Calu3 (cell line): ENCODE measurements at places on chromosomes 5 and 9.

DNA sequence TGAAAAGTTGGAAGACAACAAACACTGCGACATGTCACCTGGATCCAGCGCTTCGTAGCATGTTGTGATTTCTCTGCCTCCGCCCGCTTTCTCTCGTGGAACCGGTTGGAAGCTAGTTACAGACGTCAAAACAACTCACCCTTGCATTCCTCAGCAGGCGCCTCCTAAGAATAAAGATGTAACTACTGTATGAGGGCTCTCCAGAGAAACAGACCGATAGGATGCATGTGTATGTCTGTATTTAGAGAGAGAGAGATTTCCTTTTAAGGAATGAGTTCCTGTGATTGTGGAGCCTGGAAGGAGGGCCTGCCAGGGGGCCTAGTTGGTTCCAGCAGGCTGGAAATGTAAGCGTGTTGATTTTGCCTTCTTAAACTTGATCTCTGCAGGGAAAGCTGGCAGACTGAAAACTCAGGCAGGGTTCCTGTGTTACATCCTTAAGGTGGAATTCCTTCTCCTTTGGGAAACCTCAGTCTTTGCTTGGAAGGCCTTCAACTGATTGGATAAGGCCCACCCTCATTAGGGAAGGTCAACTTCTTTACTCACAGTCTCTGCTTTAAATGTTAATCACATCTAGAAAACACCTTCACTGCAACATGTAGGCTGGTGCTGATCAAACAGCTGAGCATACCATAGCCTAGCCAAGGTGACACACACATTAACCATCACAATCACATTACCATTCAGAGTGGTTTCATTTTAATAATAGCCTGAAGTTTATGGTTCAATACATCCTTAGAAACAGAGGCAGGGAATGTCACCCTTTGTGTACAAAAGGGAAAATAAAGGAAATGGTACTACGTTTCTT, 163.8 kb downstream of the SYK start:
- no peak for DNase-seq

DNA sequence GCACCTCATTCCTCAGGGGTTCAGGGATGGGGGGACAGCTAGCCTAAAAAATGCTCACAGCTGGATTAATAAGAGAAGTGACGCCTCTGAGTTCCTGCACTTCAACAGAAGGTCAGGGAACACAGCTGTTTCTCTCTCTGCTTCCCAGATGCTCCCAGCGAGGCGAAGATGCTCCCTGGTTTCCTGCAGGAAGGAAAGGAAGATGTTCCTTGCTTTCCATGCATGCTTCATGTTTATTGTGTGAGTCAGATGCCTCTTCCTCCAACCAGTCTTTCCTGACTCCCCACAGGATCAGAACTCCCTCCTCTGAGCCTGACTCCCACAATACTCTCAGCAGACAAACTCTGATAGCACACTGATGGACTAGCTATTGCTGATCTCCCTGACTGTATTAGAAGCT, 71.9 kb downstream of the MFAP3 start:
- DNase-seq = no peak

DNA sequence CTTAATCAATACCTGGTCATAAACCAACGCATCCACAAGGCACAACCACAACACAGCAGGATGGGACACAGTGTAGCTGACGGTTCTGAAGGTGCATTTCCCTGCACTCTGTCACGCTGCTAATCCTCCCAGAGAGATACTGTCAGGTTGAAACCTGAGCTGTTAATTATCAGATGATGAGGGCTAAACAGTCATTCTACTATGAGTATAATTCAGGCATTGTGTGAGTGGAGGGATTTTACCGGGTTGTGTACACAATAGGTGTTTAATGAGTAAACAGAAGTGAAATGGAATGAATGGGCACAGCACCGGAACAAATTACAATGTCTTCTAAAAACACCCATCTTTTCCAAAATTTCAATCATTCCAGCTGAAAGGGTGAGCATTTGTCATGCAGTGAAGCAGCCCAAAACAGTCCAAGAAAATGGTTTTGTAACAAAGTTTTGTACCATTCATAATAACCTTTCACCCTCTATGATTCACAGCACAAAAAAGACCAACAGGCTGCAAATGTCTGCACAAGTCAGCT, 71.5 kb downstream of the ABCA1 start:
- peak; percentile 16 for DNase-seq

GRCh38 chr5:134131578-134132350, 17.3 kb downstream of the TCF7 start:
- DNase-seq = no peak

- DNase-seq = no peak
These were observed 473.3 kb upstream of the ZNF608 start for GRCh38 chr5:125219710-125220109.

DNA sequence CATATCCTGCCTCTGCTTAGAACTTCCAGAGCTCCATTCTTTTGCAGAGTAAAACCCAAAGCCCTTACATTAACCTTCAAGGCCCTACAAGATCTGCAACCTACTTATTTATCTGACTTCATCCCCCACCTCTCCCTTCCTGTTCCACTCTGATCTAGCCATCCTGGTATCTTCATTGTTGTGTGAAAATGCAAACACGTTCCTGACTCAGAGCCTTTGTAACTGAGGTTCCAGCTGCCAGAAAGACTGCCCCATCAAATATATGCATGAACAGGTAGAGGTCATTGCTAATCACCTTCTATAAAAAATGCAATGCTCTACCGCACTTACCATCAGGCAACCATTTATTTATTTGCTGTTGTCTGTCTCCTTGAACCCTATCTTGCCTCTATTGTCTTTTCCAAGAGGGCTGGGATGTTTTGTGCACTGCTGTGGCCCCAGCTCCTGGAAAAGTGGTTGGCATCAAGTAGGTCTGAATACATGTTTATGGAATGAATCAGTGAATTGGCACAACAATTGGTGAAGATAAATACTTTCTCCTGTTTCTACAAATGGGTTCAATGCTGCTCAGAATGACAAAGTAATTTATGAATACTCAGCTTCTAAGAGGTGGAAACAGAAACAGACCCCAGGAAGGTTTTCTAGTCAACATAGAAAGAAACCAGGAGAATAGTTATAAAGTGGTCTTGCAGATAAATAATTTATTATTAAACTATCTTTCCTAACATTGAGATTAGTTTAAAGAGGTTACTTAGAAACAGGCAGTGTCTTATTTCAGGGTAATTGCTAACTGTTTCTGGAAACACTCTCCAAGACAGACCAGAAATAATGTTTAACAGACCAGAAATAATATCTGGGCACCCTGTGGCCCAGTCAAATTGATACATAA, 230.6 kb upstream of the CD180 start:
- no peak for DNase-seq

DNA sequence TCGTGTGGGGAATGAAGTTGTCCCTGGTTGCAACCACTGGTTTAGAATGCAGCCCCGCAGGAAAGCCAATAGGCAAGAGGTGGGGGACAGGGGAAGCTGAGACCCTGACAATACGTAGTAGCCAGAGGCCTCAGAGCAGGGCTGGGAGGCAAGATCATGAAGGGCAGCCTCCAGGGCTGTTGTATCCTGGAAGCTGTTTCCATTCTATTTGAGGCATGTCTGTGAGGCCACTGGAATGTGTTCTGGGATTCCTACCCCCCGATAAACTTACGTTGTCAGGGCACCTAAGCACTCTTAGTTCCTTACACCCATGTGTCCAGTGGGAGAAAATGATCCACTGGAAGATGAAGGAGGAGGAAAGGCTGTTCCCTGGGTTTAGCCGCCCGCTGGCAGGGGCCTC, 177.3 kb downstream of the CFAP90 start:
- DNase-seq = no peak

DNA sequence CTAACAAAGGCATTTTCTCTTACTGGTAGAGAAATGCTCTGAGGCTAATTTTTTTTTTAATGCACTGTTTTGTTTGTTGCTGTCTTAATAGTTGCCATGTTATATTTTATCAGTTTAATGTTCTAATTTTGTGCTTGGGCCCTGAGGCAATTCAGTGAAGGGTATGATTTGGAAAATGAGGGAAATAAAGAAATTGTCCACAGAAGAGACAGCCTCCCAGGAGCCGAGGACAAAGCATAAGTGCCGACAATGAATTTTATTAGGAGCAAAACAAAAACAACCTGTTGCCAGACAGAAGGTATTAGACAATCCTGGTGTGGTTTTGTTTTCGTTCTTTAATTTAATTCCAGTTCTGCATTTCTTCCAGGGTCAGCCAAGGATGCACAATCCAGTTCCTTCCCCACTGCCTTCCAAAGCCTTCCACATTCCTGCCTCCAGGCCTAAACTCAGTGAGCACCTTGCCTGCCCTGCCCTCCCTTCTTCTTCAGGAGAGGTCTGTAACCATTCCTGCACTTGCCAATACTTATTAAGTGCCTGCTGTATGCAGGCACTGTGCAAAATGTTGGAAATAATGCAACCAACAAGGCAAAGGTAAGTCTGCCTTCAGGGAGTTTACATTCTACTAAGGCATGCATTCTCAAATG, 4.3 kb upstream of the TCOF1 start:
- DNase-seq = no peak

GRCh38 chr9:114050226-114050568, 27.9 kb downstream of the AMBP start:
- no peak for DNase-seq

GRCh38 chr5:42858031-42858643, 46.4 kb upstream of the SELENOP start:
- DNase-seq = peak; percentile 18

DNA sequence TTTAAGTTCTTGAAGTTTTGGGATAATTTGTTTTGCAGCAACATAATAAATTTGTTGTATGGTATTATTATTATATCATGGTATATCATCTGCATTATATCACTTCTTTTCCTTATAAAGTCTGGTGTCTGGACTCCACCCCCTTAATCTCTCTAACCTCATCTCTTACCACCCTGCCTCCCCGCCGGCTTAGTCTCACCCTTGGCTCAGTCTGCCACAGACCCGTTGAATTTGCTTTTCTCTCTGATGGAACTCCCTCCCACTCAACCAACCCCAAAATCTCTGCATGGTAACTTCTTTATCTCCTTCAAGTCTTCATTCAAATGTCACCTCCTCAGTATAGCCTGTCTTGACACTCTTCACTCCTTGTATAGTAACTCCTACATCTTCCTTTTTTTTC, 29.6 kb upstream of the MATR3 start:
- no peak for DNase-seq

- no peak for DNase-seq
These were observed 4.4 kb upstream of the ST6GALNAC6 start for GRCh38 chr9:127903557-127904475.

DNA sequence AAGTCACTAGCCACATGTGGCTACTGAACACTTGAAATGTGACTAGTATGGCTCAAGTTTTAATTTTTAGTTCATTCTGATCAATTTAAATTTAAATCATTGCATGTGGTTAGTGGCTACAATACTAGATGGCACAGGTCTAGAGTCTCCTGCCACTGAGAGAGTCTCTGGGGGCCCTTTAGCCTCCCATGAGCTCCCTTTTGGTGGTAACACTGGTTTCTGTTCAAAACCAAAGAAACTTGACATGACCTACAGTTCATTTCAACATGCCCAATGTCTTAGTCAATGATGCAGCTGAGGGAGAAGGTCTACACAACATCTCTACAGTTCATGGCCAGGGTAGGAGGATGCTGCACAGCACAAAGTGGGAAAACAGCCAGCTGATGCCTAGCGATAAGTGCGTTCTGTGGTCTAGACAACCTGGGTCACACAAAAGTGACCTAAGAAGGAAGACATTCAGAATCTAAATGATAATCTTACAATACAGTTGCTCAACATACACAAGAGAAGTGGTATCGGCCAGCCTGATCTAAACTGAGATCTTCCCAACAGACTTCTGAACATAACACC, 121.0 kb downstream of the AUH start:
- DNase-seq = no peak

DNA sequence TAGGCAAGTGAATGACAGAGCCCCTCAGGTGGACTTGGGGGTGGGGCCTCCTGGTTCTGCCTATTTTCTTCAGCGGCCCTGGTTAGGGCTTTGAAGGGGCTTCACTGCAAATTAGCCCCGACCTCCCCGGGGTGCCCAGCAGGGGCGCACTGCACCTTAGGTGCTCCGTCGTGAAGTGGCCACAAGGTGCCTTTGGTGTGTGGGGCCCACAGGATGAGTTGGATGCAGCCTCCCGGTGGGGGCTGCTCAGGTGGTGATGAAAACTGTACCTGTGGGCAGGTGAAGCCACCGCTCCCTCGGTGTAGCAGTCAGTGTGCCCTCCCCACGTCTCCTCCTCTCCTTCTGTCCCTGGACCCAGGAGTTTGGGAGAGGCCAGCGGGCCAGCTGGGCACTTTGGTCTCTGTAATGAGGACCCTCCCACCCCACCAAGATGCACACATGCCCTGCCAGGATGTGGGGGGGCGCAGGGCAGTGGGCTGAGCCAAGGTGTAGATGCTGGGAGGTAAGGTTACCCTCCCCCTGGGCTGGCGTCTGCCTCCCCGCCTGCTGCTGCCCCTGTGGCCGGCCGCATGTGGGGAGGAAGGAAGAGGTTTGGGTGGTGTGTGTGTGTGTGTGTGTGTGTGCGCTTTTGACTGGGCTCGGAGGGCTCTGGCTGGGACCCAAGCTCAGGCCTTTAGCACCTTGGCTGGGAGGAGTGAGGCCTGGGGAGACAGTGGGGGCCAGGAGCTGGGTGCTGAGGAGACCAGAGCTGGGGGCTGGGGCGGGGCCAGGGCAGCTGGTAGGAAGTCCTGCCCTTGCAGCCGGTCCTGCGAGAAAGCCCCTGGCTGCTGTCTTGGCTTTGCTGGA, 55.6 kb downstream of the RXRA start:
- no peak for DNase-seq

DNA sequence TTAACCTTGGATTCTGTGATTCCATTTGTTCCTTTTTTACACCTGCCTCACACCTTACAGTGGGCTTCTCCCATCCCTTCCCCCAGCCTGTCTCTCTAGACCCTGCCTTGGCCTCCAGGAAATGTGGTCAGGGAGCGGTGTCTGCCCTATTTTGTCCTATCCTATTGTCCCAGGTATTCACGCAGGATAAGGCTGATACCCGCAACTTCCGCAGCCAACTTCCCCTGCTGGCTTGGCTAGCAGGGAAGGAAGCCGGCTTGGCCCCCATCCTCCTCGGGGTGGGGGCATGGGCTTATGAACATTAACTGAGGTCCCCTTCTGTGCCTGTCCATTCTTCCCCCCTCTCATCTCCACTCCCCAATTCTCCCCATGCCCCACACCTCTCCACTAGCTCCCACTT, 3.5 kb downstream of the CSF1R start:
- DNase-seq = no peak

- DNase-seq = no peak
These were observed 17.6 kb upstream of the SLIT3 start for GRCh38 chr5:169318556-169318955.

GRCh38 chr5:161278739-161279660, 267.5 kb downstream of the GABRB2 start:
- DNase-seq = no peak

DNA sequence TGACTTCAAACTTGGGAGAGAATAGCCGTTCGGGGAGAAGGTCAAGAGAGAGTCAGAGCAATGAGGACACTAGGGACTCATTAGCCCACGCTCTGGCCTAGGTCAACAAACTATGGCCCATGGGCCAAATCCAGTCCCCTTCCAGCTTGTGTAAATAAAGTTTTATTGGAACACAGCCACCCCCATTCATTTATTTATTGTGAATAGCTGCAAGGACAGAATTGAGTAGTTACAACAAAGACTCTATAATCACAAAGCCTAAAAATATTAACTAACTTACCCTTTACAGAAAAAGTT, 33.1 kb upstream of the TRIM32 start:
- no peak for DNase-seq

GRCh38 chr5:178232920-178233429, 373 bp upstream of the PHYKPL start:
- DNase-seq = no peak

- no peak for DNase-seq
These were observed 67.8 kb downstream of the RALGPS1 start for GRCh38 chr9:126982215-126983002.

- no peak for DNase-seq
These were observed 430.8 kb upstream of the TNC start for GRCh38 chr9:115548609-115549260.
